Breast epithelium (tissue), 4 donors: ENCODE measurements at places on chromosomes 3 and 15. TPM values are rescaled to one million over a fixed set of nuclear protein-coding genes. Genes with fewer than 3 reads are reported as not detected.

The STXBP5L gene
- total RNA-seq, result not detected

The SEMA3G gene
- 12.3 TPM for total RNA-seq

The MAGI1 gene
- total RNA-seq, result 70.5 TPM

The FILIP1L gene
- total RNA-seq, result 19.8 TPM

The CELF6 gene
- 2.9 TPM for total RNA-seq

DNA sequence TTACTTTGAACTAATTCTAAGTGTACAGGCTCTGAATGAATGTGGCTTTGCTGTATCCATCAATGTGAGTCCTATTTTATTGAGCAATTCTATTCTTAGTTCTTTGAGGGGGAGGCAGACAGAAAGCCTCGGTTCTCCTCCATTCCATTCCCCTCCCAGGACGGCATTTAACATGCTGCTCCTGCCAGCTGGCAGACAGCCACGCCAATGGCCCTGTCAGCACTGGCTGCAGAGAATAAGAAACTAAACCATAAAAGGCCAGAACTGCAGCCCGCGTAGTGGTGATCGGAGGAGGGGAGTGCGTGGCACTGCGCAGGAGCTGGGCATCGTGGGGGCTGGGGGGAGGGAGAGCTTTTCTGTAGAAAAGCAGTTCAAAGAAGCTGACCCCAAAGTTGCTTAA is 76.0 kb upstream of the HACD2 start:
- peak overlapping the region; percentile 84 for H3K27ac ChIP-seq
- DNase-seq, result peak; percentile 85
- no peaks in the 10 kb centered on the region for H3K36me3 ChIP-seq
- peaks cover 15% of the 10 kb centered on the region for H3K4me1 ChIP-seq
- H3K4me3 ChIP-seq, result peak overlapping the region; percentile 6

- DNase-seq, result no peak
- H3K36me3 ChIP-seq, result no peaks in the 10 kb centered on the region
- H3K27me3 ChIP-seq, result no peaks in the 10 kb centered on the region
- no peak overlapping the region for H3K4me3 ChIP-seq
- no peaks in the 10 kb centered on the region for H3K4me1 ChIP-seq
These were observed 267.9 kb upstream of the THBS1 start for GRCh38 chr15:39312984-39313383.

GRCh38 chr15:100592898-100593297 is 9.1 kb downstream of the LINS1 start:
- no peak overlapping the region for H3K27ac ChIP-seq
- no peaks in the 10 kb centered on the region for H3K4me1 ChIP-seq
- no peaks in the 10 kb centered on the region for H3K27me3 ChIP-seq

DNA sequence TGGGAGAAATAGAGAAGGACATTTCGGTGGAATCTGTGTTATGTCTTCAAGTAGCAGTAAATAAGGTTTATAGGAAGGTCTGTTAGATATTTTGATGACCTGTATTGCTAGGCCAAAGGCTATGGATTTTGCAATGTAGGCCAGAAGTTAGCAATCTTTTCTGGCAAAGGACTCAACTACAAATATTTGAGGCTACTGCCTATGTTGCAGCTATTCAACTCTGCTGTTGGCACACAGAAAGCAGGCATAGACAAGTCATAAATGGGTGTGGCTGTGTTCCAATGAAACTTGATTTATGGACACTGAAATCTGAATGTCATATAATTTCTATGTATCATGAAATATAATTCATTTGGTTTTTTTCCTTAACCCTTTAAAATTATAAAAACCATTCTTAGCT is 438.7 kb upstream of the C2CD4B start:
- H3K4me3 ChIP-seq, result no peak overlapping the region
- H3K36me3 ChIP-seq, result no peaks in the 10 kb centered on the region
- H3K27me3 ChIP-seq, result no peaks in the 10 kb centered on the region
- H3K27ac ChIP-seq, result no peak overlapping the region
- no peaks in the 10 kb centered on the region for H3K4me1 ChIP-seq
- no peak for DNase-seq

GRCh38 chr3:8499181-8499611 is 2.4 kb upstream of the LMCD1 start:
- H3K4me3 ChIP-seq, result no peak overlapping the region
- H3K27ac ChIP-seq, result peak overlapping the region; percentile 86
- no peaks in the 10 kb centered on the region for H3K36me3 ChIP-seq
- DNase-seq, result peak; percentile 83

DNA sequence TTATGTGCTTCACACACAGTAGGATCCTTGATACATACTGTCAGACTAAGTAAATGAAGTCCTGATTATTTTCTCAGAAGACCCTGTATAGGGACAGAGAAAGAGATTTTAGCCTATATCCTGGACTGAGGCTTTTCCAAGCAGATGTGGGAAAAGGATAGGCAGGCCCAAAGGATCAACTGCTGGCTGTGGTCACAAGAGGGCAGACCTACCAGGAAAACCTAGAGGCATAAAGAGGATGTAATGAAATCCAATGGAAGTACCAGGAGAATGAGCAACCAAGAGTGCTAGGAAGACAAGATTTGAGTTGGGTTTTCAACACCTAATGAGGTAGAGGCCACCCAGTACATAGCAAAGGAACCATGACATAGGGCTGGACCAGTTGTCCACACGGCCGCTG is 23.1 kb downstream of the DCLK3 start:
- H3K36me3 ChIP-seq, result no peaks in the 10 kb centered on the region
- no peak overlapping the region for H3K27ac ChIP-seq
- no peak for DNase-seq
- H3K4me3 ChIP-seq, result no peak overlapping the region
- H3K27me3 ChIP-seq, result no peaks in the 10 kb centered on the region

- no peaks in the 10 kb centered on the region for H3K36me3 ChIP-seq
- no peak overlapping the region for H3K4me3 ChIP-seq
- no peaks in the 10 kb centered on the region for H3K27me3 ChIP-seq
- H3K4me1 ChIP-seq, result no peaks in the 10 kb centered on the region
- DNase-seq, result no peak
These were observed 171.8 kb upstream of the ROPN1 start for GRCh38 chr3:124163689-124164088.

DNA sequence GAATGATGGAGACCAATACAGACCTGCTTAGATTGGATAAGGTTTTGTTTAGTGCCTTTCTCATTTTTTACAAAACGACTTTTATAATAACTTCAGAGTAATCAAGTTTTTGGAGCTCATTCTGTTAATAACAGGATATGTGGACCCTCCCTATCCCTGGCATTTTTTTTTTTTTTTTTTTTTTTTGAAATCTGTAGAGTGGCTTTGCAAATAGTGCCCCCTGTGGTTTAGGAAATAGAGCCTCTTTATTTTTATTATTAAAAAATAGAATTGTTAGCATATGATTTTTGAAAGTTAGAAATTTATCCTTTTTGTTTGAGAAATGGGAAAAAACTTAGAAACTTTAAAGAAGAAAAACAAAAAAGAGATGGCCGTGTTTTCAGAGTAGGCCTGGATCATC is 11.4 kb downstream of the SKIL start:
- H3K4me3 ChIP-seq, result no peak overlapping the region
- H3K27me3 ChIP-seq, result no peaks in the 10 kb centered on the region
- no peaks in the 10 kb centered on the region for H3K36me3 ChIP-seq
- DNase-seq, result no peak

DNA sequence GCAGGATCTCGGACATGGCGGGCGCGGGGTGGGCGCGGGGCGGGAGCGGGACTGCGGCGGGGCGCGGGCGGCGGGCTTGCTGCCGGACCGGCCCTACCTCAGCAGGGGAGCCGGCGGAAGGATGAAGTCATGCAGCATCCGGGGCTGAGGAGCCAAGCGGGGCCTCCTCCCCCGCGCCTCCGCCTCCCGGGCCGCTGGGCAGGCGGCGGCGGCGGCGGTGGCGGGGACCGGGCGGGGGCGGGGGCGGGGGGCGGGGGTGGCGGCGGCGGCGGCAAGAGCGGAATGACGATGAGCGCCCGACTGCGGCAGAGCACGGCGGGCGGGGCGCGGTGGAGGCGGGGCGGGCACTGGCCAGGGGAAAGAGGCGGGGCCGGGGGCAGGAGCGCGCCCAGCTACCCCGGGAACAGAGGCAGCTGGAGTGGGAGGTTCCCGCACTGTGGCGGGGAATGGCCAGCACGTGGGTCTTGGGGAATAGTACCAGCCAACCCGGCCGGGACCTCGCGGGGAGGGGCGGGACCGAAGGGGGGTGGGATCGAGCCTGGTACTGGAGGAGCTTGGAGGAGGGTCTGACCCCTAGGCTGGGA is at the start of gene CAMK2N2:
Gene CAMK2N2, minus strand, starts transcription at position 284 of the 584 bp plus-strand sequence. Its CDS starts 268 bp downstream, at position 16.
- peak within 1 kb of the TSS; percentile 55 for H3K4me3 ChIP-seq
- peaks cover 16% of the 10 kb centered on the region for H3K27me3 ChIP-seq
- H3K36me3 ChIP-seq, result no peaks in the 10 kb centered on the region
- DNase-seq, result no peak
- H3K4me1 ChIP-seq, result peaks cover 20% of the 10 kb centered on the region
- no peak within 1 kb of the TSS for H3K27ac ChIP-seq

DNA sequence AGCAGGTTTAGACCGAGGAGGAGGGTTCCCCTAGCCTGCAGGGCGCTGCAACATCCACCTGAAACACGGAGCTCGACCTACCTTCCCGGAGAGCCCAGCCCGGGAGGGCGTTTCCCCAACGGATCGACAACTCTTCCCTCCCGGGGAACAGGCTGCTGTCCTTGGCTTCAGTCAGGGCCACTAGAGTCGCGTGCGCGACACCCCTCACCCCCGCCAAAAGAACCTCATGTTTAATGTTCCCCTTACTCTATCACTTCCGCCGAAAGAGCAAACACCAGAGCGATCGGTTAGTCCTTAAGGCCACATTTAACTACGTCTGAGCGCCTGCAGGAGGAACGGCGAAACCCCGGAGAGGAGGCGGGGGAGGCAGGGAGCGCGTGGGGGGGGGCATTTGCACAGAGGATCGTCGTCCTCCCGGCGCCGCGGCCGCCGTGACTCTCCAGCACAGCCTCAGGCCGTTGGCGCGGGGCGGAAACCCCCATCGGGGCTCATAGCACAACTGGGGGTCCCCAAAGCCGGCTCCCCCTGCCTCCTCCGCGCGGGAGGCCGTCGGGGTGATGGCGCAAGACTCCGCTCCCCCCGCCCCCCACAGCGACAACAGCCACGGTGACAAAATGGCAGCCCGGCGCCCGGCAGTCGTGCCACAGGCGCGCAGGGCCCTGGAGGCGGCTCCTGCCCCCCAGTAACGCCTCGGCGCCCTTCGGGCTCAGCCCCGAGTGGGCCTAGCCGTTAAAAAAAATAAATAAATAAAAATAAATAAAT is 3.2 kb downstream of the ANP32A start:
- H3K27me3 ChIP-seq, result no peaks in the 10 kb centered on the region
- peak overlapping the region; percentile 91 for H3K4me3 ChIP-seq
- H3K4me1 ChIP-seq, result peaks cover 27% of the 10 kb centered on the region
- H3K27ac ChIP-seq, result peak overlapping the region; percentile 100
- DNase-seq, result peak; percentile 60

- no peaks in the 10 kb centered on the region for H3K4me1 ChIP-seq
- no peaks in the 10 kb centered on the region for H3K27me3 ChIP-seq
- H3K36me3 ChIP-seq, result no peaks in the 10 kb centered on the region
- H3K4me3 ChIP-seq, result no peak overlapping the region
- DNase-seq, result no peak
These were observed 227.7 kb downstream of the FOXP1 start for GRCh38 chr3:71355862-71356261.

DNA sequence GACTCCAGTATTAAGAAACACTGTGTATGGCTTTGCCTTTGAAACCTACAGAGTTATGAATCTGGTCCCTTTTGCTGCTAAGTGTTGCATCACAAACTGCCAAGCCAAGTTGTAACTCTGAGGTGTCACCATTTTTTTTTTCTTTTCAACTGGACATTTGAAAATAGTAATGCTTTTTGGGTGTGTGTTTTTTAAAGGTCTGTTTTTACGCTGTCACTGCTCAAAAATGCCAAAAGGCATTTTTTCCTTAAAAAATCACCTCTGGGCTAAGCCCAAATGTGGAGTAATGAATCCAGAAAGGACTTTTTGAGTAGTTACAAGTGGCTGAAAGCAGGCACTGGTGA is 9.5 kb downstream of the SMAD3 start:
- peak overlapping the region; percentile 9 for H3K27ac ChIP-seq
- no peak overlapping the region for H3K4me3 ChIP-seq
- no peaks in the 10 kb centered on the region for H3K36me3 ChIP-seq
- no peaks in the 10 kb centered on the region for H3K4me1 ChIP-seq
- no peak for DNase-seq
- H3K27me3 ChIP-seq, result no peaks in the 10 kb centered on the region
